Aorta (tissue), 5 donors: ENCODE measurements at places on chromosomes 16 and 17. TPM values are rescaled to one million over a fixed set of nuclear protein-coding genes. Genes with fewer than 3 reads are reported as not detected.

DNA sequence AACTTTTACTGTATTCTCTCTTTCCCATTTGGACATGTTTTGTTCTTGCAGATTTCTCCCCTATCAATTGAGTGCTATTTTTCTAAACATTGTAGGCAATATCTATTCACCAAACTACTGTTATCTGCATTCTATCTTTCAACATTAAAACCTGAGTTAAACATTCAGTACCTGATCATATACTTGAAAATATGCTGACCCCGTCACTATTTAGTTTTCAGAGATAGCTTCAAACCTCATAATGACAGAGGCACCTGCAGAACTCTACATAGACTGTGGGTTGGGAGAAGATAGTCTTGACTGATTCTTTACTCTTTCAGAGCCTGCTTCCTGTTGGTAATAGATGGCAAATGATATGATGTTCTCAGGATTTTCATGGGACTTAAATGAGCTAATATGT is 965.7 kb upstream of the GOT2 start:
- DNase-seq, result no peak
- H3K36me3 ChIP-seq, result no peaks in the 10 kb centered on the region
- H3K27ac ChIP-seq, result no peak overlapping the region
- no peak overlapping the region for H3K4me3 ChIP-seq

The PFN1 gene
- total RNA-seq, result 554 TPM

DNA sequence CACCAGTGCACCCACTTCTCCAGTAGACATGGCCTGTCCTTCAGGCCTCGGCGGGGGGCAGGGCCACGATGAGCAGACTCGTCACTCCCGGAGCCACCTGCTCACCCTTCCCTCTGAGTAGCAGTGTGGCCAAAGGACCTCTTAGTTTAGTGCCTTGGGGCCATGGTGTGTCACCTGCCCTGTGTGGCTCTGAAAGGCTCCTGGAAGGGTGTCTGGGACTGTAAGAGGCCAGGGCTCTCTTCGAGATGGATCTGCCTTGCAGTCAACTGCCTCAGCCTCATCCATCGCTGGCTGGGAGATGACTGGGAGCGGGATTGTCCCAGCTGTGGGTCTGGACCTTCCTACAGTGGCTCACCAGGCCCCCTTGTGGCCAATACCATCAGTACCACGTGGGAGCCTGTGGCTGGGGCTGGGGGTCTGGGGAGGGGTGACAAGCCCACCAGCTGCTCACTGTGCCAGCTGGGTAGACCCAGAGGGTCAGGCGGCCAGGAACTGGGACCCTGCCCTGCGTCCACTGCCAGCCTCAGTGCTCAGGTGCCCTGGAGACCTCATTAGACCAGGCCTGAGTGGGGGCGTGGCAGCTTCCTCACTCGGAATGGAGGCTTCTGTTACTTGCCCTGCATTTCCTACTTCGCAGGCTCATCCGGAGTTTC is 133.4 kb downstream of the OR1D5 start:
- H3K4me3 ChIP-seq, result no peak overlapping the region
- DNase-seq, result no peak
- H3K27me3 ChIP-seq, result no peaks in the 10 kb centered on the region
- H3K27ac ChIP-seq, result no peak overlapping the region
- H3K36me3 ChIP-seq, result no peaks in the 10 kb centered on the region

DNA sequence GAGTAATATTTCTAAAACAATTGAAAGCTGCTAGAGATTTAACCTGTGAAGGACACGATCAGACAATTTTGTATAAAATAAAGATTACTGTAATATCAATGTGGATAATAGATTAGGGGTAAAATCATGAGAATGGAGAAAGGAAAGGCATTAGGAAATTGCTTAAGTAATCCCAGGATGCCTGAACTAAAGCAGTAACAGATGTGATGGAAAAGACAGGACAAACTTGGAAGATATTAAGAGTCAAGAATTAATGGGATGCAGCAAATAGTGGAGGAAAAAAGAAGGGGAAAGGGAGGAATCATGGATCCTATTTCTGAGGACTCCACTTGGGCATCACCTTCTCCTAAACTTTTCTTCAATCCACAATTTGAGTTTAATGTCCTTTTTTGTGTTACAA is 437.1 kb upstream of the PMFBP1 start:
- no peak for DNase-seq
- H3K36me3 ChIP-seq, result no peaks in the 10 kb centered on the region
- H3K27me3 ChIP-seq, result no peaks in the 10 kb centered on the region
- no peaks in the 10 kb centered on the region for H3K4me1 ChIP-seq
- H3K4me3 ChIP-seq, result no peak overlapping the region

- H3K4me3 ChIP-seq, result no peak overlapping the region
- H3K27me3 ChIP-seq, result no peaks in the 10 kb centered on the region
- no peak overlapping the region for H3K27ac ChIP-seq
- peaks cover under 1% of the 10 kb centered on the region for H3K4me1 ChIP-seq
Measured at GRCh38 chr17:39933912-39934311, 6.4 kb downstream of the LRRC3C start.

GRCh38 chr17:81961087-81961511 is at the start of gene NOTUM:
NOTUM (minus strand) TSS chr17:81961187; CDS start chr17:81960909, 278 bp downstream.
- no peaks in the 10 kb centered on the region for H3K36me3 ChIP-seq
- H3K27ac ChIP-seq, result no peak within 1 kb of the TSS
- no peak within 1 kb of the TSS for H3K4me3 ChIP-seq
- H3K4me1 ChIP-seq, result no peaks in the 10 kb centered on the region

DNA sequence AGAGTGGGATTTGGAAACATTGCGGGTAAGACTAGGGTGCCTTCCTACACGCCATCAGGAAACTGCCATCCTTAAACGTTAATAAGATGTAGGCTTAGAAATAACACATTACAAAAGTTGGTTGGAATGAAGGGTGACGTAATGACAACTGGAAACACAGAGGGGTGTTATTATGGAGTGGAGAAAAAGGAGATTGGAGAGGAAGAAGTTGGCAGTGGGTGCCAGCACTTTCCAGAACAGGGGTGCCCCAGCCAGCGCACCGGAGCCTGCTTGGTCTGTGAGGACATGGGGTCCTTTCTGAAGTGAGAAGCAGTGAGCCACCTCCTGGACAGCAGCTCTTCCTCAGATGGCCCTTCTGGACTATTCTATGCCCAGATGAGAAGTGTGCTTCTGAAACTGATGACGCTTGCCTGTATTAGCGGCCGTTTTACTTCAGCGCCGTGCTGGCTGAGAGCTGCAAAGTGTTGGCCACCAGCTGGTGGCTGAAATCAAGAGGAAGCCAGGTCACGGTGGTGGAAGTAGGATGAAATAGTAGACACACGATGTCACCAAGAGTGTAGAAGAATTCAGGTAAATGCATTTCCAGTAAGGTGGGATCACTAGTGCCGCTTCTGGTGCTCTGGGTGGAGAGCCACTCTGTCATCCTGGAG is 244.8 kb downstream of the NTN1 start:
- H3K27ac ChIP-seq, result no peak overlapping the region
- H3K4me1 ChIP-seq, result peaks cover 4% of the 10 kb centered on the region
- H3K36me3 ChIP-seq, result no peaks in the 10 kb centered on the region
- no peak overlapping the region for H3K4me3 ChIP-seq
- no peak for DNase-seq
